ENCODE measurements at places on chromosomes 11 and 22. TPM values are rescaled to one million over a fixed set of nuclear protein-coding genes. Genes with fewer than 3 reads are reported as not detected.

DNA sequence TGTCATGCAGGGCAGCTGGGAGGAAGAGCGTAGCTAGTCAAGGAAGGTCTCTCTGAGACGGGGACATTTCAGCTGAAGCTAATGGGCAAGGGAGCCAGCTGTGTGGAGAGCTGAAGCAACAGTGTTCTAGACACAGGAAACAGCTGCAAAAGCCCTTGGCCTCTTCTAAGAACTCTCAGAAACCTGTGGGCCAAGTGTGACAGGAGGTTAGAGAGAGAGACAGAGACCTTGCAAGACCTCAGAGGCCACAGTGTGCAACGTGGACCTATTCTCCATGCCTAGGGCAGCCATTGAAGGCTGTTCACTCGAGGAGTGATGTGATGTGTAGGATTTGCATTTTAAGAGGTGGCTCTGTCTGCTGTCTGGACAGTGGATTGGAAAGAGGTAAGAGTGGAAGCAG lies 48.7 kb upstream of the TNRC6B start:
- DNase-seq = no peak
- H3K4me1 ChIP-seq = no peaks in the 10 kb centered on the region
- no peak overlapping the region for H3K27ac ChIP-seq
- no peak overlapping the region for H3K4me3 ChIP-seq
- no peaks in the 10 kb centered on the region for H3K36me3 ChIP-seq

Gene FOLH1
- total RNA-seq = not detected

Gene OR6A2
- total RNA-seq = 0.21 TPM

DNA sequence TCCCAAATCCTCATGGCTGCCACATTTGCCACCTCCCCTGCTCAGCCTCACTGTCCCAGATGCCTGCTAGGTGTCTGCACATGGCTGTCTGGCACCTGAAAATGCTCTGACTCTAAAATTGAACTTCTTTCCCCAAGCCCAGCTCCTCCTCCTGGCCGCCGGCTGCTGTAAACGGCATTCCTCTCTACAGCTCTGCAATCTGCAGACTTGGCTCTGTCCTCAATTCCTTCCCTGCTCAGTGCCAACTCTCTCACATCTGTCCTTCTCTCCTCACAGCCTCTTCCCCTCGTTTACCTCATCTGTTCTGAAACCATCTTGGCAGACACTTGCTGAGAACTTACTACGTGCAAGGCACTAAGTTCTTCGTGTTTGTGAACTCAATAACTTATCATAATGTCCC lies 169.4 kb upstream of the SYT13 start:
- peaks cover 23% of the 10 kb centered on the region for H3K27me3 ChIP-seq
- no peak overlapping the region for H3K27ac ChIP-seq
- no peak for DNase-seq
- H3K4me1 ChIP-seq = no peaks in the 10 kb centered on the region

GRCh38 chr11:132248580-132248979 lies 878.2 kb downstream of the NTM start:
- no peaks in the 10 kb centered on the region for H3K27me3 ChIP-seq
- H3K36me3 ChIP-seq = peaks cover 2% of the 10 kb centered on the region
- DNase-seq = no peak
- H3K4me1 ChIP-seq = peaks cover 15% of the 10 kb centered on the region

DNA sequence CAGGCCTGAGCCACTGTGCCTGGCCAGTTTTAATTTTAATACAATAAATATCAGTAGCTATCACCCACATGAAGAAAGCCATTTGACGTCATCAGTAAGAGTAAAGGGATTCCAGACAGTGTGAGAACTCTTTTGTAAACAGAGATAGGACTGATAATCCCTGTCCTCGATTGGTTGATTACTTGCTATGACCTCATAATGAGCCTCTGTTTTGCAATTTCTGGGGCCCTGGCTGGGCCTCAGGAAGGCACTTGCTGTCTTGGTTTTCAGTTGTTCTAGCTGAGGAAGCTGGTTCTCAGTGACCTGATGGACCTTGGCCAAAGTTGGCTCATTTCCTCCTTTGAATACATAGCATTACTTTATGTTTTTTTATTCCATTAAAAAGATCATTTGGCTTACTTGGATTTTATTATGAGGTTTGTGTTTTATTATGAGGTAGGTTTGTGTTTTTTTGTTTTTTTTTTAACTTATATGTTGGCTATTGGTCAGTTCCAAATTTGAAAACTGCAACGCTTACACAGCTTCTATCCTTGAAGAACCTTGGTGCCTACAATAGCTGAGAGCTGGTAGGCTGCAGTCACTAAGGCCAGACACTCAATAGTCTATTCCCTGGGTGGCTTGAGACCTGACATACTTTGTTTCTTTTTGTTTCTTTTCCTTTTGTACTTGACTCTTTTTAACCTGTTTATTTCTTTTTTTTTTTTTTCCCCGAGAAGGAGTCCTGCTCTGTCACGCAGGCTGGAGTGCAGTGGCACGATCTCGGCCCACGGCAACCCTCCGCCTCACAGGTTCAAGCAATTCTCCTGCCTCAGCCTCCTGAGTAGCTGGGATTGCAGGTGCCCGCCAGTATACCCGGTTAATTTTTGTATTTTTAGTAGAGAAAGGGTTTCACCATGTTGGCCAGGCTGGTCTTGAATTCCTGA lies 20.0 kb downstream of the MARK2 start:
- no peak for DNase-seq
- peaks cover 4% of the 10 kb centered on the region for H3K36me3 ChIP-seq
- no peak overlapping the region for H3K27ac ChIP-seq
- H3K27me3 ChIP-seq = no peaks in the 10 kb centered on the region
- H3K4me3 ChIP-seq = no peak overlapping the region
- peaks cover 31% of the 10 kb centered on the region for H3K4me1 ChIP-seq
